ENCODE measurements at places on chromosomes 2 and 18. TPM values are rescaled to one million over a fixed set of nuclear protein-coding genes. Genes with fewer than 3 reads are reported as not detected.

SIX2 gene
- not detected for total RNA-seq

DNA sequence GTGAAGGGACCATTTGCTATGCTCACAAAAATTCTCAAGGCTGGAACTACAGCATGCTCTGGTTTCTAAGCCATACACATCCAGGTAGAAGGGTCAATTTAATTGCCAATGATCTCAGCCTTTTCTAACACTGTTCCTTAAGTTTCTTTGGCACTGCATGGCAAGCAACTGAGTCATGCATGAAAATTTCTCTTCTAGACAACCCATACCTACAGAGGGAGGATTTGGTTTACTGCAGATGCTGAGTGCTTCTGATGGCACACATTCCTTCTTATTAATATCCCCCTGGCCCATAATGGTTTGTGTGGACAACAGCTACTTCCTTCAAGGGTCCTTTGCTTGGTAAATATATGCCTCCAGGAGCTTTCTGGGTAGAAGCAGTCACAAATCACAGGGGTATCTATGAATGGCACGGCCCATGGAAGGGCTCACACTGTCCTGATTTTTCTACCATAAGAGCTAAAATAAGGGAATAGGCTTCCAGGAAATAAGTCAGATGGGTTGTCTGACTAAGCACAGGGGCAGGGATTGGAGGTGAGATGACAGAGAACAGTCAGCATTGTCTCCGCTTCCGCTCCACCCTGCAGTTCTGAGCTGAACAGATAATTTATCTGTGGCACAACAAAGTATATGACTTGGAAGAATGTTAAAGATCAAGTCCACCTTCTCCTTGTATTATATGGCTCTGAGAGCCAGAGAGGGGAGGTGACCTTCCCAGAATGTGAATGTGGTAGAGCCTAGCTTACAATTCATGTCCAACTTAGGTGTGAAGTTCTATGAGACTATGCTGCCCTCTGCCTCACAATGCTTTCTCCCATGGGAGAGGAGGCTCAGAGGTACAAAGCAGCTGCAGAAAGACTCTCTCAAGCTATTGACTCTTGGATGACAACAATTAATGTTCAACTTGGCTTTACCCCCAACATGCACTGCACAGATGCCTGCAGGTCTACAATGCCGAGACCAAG is 199.2 kb upstream of the TNP1 start:
- DNase-seq = no peak
- no peaks in the 10 kb centered on the region for H3K36me3 ChIP-seq
- no peak overlapping the region for H3K4me3 ChIP-seq

DNA sequence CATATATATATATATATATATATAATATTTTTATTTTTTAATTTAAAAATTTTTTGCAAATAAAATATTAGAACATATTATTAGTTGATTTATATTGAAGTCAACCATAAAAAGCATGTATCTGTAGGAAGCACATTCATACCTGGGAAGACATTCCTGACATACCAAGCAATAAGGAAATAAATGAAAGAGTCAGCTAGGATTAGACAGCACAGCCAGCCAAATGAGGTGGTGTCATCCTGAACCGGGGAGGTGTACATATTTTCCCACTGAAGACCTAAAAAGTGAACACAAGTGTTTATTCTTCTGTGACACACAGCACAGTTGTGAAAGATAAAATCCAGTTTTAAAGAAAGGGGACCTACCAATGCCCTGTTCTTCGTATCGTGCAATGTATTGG is 149.2 kb downstream of the ABCA12 start:
- no peak overlapping the region for H3K4me3 ChIP-seq
- no peaks in the 10 kb centered on the region for H3K4me1 ChIP-seq
- H3K27ac ChIP-seq = no peak overlapping the region
- DNase-seq = no peak

CNDP1 gene
- not detected for total RNA-seq

DNA sequence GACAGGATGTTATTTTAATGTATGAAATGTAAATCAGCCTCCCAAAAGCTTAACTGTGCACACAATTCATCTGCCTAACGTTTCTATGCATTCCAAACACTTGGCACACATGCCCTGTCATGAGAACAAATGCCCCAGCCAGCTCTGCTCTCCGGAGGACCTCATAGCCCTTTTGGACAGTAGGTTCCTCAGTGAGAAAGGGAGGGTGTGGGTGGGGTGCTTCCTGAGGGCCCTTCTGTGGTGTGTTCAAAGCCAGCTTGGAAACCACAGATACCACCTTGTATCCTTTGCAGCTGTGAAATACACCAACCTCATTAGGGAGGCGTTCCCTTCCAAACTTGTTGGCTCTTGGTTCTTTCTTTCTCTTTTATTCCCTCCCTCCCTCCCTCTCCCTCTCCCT is 102.2 kb upstream of the ASB18 start:
- no peaks in the 10 kb centered on the region for H3K36me3 ChIP-seq
- peaks cover 24% of the 10 kb centered on the region for H3K4me1 ChIP-seq
- DNase-seq = no peak
- H3K27ac ChIP-seq = no peak overlapping the region
- no peaks in the 10 kb centered on the region for H3K27me3 ChIP-seq
- no peak overlapping the region for H3K4me3 ChIP-seq

DNA sequence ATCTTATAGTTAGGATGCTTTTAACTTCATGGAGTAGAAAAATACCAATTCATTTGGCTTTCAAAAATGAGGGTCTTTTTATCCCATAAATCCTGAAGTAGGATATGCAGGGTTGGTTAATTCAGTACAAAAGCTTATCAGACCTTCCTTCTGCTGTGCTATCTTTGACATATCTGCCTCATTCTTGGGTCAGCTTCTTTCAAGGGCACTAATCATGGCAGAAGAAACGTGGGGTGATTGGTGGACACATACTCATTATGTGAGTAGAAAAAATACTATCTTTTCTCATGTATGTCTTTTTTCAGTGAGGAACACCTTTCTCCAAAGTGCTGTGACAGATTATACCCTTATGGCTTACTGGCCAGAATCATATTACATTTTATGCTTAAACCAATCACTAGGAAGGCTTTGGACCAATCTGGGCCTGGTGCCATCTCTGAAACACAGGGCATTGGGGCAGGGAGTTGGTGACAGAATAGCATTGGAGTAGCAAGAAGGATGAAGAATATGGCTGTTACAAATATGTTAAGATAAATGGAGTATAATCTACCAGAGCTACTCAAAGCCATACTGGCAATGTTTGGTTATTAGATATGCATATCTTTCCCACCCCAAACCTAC is 10.1 kb downstream of the UGP2 start:
- no peak for DNase-seq
- no peaks in the 10 kb centered on the region for H3K4me1 ChIP-seq
- no peak overlapping the region for H3K27ac ChIP-seq
- H3K27me3 ChIP-seq = no peaks in the 10 kb centered on the region
- no peaks in the 10 kb centered on the region for H3K36me3 ChIP-seq

RALB gene
- 48.5 TPM for total RNA-seq

GRCh38 chr2:173659509-173659908 is 304.8 kb downstream of the CDCA7 start:
- no peak overlapping the region for H3K27ac ChIP-seq
- no peak for DNase-seq
- no peaks in the 10 kb centered on the region for H3K27me3 ChIP-seq
- H3K4me1 ChIP-seq = no peaks in the 10 kb centered on the region
- no peaks in the 10 kb centered on the region for H3K36me3 ChIP-seq
- no peak overlapping the region for H3K4me3 ChIP-seq

GRCh38 chr2:174153757-174154680 is 94.3 kb downstream of the OLA1 start:
- no peaks in the 10 kb centered on the region for H3K27me3 ChIP-seq
- no peak overlapping the region for H3K27ac ChIP-seq
- no peaks in the 10 kb centered on the region for H3K36me3 ChIP-seq
- no peak for DNase-seq
- H3K4me1 ChIP-seq = no peaks in the 10 kb centered on the region

DNA sequence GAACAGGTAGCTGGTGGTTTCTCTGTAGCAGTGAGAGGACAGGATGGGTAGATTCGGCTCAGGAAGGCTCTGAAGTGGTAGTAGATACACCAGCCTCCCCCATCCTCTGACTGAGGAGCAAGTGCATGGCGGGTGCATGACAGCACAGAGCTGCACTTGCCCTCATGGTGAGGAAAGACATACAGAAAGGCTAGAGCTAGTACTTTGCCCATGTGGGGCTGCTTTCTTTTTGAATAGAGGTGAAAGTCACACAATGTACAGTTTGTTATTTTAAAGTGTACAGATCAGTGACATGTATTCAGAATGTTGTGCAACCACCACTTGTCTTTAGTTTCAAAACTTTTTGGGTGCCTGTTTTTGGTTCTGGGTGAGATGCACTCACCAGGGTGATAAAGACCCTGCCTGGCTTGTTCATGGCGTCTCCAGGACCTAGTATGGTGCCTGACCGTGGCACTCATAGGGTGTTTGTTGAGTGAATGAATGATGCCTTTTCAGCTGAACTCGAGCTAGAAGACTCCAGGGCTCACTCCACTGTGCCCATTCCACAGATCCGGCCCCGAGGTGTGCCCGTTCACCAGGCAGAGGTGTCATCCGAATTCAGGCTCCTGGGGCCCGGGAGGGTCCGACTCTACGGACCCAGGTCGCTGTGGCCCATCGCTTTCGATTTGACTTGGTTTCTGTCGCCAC is 421 bp upstream of the VAMP5 start:
- peak; percentile 68 for DNase-seq
- H3K27ac ChIP-seq = peak overlapping the region; percentile 88
- no peaks in the 10 kb centered on the region for H3K27me3 ChIP-seq
- H3K36me3 ChIP-seq = no peaks in the 10 kb centered on the region
- peak overlapping the region; percentile 57 for H3K4me3 ChIP-seq
- H3K4me1 ChIP-seq = no peaks in the 10 kb centered on the region

- no peaks in the 10 kb centered on the region for H3K27me3 ChIP-seq
- H3K36me3 ChIP-seq = no peaks in the 10 kb centered on the region
- H3K27ac ChIP-seq = peak overlapping the region; percentile 67
- no peak overlapping the region for H3K4me3 ChIP-seq
- H3K4me1 ChIP-seq = peaks cover 21% of the 10 kb centered on the region
These were observed 15.7 kb upstream of the MAT2A start for GRCh38 chr2:85523062-85523902.

DNA sequence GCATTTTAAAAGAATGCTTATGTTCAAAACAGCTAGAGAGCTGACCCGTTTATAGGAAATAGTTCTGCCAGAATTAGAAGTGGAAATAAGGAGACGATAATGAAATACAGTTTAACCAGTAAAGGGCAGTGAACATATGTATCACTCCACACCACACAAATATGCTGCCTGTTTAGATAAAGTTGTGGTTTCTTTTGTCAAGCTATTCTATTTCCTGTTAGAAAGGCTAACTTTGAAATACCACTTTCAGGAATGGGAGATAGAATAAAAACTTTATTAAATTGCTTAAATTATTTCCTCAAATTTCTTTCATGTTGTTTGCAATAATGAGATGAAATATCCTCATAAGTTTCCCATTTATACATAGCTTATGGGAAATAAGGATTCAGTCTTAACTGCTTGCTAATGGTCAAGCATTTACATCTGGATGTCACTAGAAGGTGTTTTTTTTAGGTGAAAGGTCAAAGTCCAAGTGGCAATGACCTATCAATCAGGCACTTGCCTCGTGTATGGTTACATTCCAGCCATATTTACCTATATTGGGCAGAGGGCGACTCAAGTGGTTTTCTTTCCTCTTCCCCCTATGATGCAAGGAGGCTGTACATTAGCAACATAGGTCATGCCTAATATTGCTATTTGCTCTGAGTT is 148.9 kb downstream of the ZEB2 start:
- H3K27ac ChIP-seq = no peak overlapping the region
- no peak overlapping the region for H3K4me3 ChIP-seq
- H3K27me3 ChIP-seq = no peaks in the 10 kb centered on the region
- no peaks in the 10 kb centered on the region for H3K36me3 ChIP-seq
- no peaks in the 10 kb centered on the region for H3K4me1 ChIP-seq

TWIST2 gene
- total RNA-seq = 53.9 TPM

DNA sequence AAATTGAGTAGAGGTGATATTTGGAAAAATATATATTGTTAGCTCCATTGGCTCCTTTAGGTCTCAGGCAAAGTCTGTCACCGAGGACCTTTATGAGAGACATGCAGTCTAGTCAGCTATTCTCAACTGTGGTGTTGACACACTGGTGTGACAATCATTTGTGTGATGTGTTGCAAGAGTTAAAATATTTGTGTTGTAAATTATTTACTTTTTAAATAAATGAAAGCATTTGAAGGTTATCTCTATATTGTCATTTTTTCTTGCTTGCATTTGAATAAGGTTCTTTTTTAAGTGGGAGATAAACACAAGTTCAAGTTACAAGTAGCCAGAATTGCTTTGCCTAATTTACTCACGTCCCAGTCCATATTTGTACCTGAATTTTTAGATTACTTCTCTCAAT is 4.3 kb downstream of the REL start:
- no peaks in the 10 kb centered on the region for H3K36me3 ChIP-seq
- no peaks in the 10 kb centered on the region for H3K27me3 ChIP-seq
- H3K4me1 ChIP-seq = peaks cover 13% of the 10 kb centered on the region
- DNase-seq = no peak

CFC1 gene
- total RNA-seq = not detected

NDC80 gene
- 0.41 TPM for total RNA-seq

GRCh38 chr2:18752022-18752493 is 162.7 kb upstream of the NT5C1B start:
- DNase-seq = no peak
- H3K27me3 ChIP-seq = no peaks in the 10 kb centered on the region

GPR45 gene
- not detected for total RNA-seq

KIF5C gene
- 8.3 TPM for total RNA-seq

- H3K27ac ChIP-seq = peak overlapping the region; percentile 89
- no peaks in the 10 kb centered on the region for H3K4me1 ChIP-seq
- H3K4me3 ChIP-seq = no peak overlapping the region
- H3K27me3 ChIP-seq = no peaks in the 10 kb centered on the region
- H3K36me3 ChIP-seq = no peaks in the 10 kb centered on the region
These were observed 144.9 kb downstream of the AGAP1 start for GRCh38 chr2:235638541-235639427.

GRCh38 chr2:11582862-11583752 is 49.3 kb downstream of the GREB1 start:
- H3K27me3 ChIP-seq = no peaks in the 10 kb centered on the region
- peak overlapping the region; percentile 20 for H3K27ac ChIP-seq
- H3K4me3 ChIP-seq = no peak overlapping the region
- peak; percentile 77 for DNase-seq

- no peaks in the 10 kb centered on the region for H3K36me3 ChIP-seq
- no peak for DNase-seq
- no peak overlapping the region for H3K27ac ChIP-seq
- no peak overlapping the region for H3K4me3 ChIP-seq
These were observed 24.3 kb downstream of the NCKAP1 start for GRCh38 chr2:183014005-183014404.

- no peak overlapping the region for H3K4me3 ChIP-seq
- H3K27ac ChIP-seq = peak overlapping the region; percentile 12
- DNase-seq = no peak
- peaks cover 36% of the 10 kb centered on the region for H3K4me1 ChIP-seq
These were observed 57.8 kb downstream of the TGOLN2 start for GRCh38 chr2:85269959-85270358.

NEU2 gene
- not detected for total RNA-seq

DNA sequence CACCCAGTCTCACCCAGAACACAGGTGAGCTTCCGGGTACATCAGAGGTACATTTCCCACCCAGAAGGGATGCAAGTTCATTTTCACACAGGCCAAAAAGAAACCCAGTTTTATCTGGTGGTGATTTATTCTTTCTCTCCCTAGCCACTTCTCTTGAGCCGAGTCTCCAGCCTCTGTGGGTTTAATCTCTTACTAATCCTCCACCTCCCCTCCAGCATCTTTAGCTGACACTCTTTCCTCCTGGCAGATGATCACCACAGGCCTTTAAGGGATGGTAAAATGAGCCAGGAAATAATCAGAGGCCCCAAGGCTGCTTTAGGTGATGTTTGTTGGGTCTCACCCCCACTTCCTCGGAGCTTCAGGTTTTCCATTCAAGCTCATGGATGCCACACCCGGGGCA is 145.7 kb upstream of the DLX2 start:
- no peaks in the 10 kb centered on the region for H3K36me3 ChIP-seq
- H3K4me1 ChIP-seq = no peaks in the 10 kb centered on the region
- no peak for DNase-seq
- no peaks in the 10 kb centered on the region for H3K27me3 ChIP-seq
- H3K4me3 ChIP-seq = no peak overlapping the region
- H3K27ac ChIP-seq = no peak overlapping the region

Measured in sigmoid colon (tissue), 7 donors.